ENCODE measurements at places on chromosomes 11 and 22.

DNA sequence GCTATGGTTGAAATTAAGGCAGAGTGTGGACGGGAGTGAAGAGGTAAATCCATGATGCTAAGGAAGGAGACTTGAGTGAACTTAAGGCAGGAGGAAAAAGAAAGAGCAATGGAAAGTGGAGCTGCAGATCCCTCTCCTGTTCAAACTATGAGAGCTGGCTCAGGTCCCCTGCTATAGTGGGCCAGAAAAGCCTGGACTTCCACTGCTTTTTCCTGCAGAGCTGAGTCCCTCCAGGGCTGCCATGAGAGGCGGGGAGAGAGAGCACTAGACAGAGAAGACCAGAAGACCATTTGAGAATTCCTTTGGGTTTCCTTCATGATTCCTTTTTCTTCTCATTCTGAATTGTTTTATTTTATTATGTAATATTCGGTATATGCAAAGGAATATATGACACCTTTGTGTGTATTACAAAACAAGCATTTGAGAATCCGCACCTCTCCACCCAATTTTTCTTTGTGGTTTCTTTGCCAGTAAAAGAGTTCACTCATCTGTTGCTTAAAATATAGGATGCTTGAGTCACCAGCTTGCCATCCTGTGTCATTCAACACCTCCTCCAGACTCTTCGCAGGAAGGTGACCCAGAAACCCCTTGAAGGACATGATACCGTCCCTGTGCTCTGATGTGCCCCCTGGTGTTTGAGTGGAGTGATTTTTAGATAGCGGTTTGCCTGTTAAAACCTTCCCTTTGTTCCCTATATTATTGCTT is 24.4 kb downstream of the SREBF2 start:
- peak; percentile 53 for DNase-seq

DNA sequence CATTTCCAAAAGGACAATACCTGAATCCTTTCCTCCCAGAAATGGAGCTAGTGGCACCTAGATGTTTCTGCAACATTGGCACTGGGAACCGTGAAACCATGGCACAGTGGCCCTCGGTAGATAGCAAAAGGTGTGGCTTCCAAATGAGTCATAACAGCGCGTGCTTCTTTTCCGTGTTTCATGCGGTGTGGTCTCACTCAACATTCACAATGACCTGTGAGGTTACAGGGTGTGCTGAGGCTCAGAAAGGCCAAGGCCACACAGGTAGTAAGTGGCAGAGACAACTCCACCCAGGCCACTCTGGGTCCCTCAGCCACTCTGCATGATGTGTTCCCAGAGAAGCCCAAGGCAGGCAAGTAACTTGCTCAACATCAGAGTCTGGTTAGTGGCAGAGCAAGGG is 67.4 kb downstream of the TP53I11 start:
- DNase-seq, result no peak

GRCh38 chr11:10520562-10520961 is 20.4 kb downstream of the RNF141 start:
- no peak for DNase-seq

DNA sequence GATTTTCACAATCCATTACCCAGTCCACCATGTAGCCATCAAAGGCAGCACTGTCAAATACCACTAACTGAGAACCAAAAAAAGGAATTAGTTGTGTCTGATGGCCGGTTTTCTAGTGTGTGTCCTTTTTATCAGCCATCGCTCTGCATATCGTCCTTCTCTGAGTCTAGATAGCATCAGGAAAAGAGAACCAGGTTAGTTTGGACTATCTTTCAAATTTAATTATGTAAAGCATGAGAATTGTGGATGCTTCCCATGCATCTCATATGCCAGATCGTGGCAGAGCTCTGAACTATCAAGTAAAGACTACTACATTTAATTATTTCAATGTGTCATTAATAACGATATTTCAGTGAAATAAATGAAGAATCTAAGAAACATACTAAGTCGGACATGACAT is 691.9 kb downstream of the FAM181B start:
- DNase-seq, result no peak

DNA sequence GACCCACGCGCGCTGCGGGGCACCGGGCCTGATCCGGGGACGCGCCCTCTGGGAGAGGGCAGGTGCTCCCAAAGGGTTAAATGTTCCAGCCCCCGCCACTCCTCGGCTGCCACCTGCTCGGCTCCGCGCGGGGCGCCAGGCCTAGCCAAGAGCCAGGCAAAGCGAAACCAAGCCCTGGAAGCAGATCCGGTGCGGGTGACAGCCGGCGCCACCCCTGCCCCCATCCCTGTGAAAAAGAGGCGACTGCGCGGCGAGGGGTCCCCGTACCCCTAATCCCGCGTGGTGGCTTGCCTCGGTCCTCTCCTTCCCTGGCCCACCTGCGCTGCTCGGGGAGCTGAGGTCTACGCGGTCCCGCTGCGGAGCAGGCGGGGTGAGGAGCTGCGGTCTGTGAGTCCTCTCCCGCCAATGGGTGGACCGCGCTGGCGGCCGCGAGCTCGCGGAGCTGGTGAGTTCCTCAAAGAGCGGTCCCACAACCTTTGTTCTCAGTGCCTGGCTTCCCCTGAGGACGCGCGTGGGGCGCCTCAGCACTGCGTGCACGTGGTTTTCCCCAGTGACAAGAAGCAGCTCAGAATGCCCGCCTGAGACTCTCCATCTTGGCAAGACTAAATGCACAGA is at the start of gene ME3:
Gene ME3, minus strand, starts transcription at position 610 of the 615 bp plus-strand sequence.
- peak; percentile 14 for DNase-seq

DNA sequence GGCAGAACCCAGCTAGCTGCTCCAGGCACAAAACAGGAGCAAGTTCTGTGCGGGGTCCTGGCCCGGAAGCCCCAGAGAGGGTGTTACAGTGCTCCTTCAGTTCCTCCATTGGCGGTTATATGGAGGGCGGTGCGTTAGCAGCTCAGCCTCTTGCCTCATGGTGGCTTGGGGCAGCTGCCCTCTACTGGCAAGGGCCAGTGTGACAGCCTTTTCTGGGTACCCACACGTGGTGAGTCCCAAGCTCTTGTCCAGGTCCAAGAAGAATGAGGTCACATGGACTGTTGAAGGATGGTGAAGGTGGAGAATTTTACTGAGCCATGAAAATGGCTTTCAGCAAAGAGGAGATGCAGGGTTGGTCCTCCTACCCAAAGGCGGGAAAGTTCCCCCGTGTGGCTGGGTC is 100.5 kb downstream of the WT1 start:
- no peak for DNase-seq

DNA sequence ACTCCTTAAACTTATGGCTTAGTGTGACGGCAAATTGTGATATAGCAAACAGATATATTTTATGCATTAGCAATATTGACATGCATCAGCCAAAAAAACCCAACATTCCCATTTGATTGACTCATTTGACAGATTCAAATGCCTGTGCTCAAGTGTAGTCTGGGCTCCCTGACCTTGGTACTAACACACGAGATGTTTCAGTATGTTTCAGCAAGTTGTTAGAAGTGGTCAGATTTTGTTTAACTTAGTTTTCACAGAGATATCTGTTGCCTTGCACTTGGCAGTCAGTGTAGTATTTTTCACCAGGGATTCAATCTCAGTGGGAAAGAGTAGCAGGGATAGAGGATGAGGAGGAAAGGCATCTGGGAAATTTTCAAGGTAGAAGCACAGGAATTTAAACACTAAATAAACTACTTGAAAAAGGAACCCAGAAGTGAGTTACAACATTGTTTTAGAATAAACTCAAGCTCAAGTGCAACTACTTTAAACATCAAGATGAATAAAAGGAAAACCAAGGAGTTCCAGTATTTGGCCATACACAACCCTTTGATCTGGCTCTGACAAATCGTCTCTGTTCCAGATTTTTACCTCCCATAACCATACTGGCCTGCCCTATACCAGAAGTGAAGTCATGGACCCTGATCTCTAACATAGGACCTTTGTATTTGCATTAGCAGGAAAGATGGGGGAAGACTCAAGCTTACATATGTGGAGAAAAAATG is 56.5 kb upstream of the BLID start:
- DNase-seq, result no peak

- no peak for DNase-seq
Observed at GRCh38 chr11:37788141-37788877, 1190.3 kb upstream of the RAG2 start.

GRCh38 chr11:44403587-44404273 is 93.8 kb upstream of the ALX4 start:
- no peak for DNase-seq

DNA sequence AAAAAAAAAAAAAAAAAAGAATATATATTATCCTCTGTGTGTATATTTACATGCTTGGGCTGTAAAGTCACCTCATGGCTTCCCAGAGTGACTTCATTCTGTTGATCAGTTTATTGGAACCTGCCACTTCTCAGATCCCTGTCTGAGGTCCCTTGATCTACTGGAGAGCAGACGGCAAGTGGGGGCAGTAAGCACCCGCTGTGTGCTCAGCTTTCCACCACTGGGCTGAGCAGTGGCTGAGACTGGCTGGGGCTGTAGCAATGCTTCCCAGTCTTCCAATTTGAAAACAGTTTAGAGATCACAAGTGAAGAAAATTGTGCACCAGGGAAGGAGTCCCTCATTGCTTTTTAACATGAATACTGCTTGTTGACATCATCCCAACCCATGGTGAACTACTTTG is 6.9 kb upstream of the RBM4B start:
- DNase-seq, result no peak

DNA sequence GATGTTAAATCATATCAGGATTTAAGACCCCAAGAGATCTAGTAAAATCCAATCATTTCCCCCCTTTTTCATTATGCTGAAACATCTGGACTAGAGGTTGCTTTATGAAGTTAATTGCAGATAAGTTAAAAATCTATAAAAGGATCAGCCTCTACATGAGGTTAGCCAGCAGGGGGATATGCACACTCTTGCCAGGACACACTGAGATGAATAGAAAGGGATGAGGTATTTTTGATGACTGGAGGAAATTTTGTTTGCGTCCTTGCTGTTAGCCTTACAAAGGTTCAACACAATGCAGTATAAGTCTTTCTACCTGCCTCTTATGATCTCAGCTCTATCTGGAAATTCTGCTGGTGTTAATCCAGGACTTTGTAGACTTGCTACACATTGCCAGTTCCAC is 1034.3 kb downstream of the LRRC4C start:
- no peak for DNase-seq

DNA sequence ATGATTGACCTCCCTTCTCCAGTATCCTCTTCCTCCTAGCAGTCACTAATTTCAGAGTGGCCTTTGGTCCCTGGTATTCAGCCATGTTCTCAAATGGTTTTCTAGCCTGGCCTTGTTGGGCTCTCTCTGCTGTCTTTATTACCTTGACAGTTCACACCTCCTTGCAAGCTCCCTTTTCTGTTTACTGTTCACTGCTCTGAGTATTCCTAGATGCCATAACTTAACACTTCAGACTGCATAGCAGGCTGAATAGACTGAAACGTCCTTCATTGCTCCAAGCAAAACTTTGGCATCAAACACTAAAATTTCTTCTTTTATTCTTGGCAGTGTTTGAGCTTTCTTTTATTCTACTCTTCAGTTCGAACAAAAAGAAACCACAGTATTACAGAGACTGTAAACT is 49.7 kb upstream of the SLC25A18 start:
- DNase-seq, result no peak

DNA sequence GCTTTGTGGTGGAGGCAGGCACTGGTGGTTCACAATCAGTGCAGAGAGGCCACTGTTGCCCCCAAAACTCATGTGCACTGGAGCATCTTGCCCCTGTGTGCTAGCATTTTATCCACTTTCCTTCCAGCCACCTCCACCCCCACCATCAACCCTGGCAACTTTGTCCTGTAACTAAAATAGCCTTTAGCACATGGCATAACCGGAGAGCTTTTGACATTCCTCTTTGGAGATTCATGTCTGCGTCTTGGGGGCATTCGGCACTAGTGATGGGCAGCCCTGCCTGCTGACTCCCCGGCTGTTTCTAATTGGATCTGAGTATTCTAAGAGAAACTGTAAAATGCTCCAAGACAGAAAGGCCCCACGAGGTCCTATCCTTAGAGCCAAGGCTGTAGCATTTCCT is 15.8 kb downstream of the SHISA8 start:
- DNase-seq, result no peak

DNA sequence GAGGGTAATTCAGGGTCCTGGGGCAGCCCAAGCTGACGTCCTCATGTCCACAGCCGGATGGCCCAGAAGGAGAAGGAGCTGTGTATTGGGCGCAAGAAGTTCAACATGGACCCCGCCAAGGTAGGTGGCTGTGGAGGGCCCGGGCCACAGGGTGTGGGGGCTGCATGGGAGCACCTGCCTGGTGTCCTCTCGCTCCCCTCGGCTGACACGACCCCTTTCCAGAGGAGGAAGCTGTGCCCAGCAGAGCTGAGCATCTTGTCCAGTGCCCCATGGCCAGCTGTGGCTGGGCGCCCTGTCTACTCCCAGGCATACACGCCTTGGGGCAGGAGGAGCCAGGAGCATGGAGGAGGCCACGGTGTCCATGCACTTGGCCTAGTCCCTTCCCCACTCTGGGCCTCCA is 13.6 kb downstream of the CYTH4 start:
- no peak for DNase-seq

DNA sequence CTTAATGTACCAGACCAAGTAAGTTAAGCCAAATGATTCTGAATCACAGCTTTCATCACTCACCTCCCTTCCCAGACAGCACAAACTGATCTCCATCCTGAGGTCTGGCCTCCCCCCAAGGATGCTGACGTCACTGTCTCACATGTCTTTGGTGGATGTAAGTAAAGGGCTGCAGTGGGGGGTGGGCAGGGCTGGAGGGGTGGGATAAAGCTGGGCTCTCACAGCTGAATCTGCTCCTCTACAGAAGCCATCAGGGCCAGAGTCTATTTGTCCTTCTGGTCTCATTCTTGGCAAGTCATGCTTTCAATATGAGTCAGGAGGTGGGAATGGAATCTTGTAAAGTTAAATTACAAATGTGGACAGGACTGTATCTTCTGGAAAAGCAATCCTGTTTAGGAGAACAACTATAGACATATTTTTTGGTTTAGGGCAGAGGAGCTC is 32.7 kb downstream of the P4HA3 start:
- DNase-seq, result no peak
